Stimulated activated effector memory CD8-positive, alpha-beta T cell treated with anti-CD3 and anti-CD28 coated beads, Interleukin-12 subunit alpha, Interleukin-12 subunit beta, amount 100 ng/mL, for 72 hours (primary cell): ENCODE measurements at places on chromosomes 2 and 18.

GRCh38 chr2:127133793-127134192, 26.8 kb upstream of the BIN1 start:
- DNase-seq, result no peak

DNA sequence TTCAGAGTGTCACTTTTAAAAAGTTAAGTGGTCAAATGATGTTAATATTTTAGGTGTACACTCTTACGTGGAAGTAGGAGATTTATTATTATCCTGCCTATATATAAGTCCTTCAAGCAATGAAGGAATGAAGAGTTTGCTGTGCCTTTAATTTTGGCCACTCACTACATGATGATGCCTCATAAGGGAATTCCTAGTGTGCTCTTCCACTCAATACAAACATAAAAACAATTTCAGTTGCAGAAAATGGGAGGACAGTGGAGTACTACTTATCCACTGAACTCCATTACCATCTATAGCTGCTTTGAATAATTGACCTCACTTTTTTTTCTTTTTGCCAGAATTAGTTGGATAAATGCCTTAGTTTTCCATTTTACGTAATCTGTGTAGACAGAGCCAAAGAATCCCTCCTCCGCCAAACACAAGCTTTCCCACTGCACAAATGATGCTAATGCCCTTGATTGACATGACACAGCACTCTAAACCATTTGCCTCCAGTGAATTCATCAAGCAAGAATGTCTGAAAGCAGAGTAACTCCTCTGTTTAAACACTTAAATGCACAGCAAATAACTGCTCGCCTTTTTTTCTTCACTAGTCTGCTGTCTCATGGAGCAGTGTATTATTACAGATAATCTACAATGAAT, 751.1 kb upstream of the FANCL start:
- DNase-seq, result no peak

DNA sequence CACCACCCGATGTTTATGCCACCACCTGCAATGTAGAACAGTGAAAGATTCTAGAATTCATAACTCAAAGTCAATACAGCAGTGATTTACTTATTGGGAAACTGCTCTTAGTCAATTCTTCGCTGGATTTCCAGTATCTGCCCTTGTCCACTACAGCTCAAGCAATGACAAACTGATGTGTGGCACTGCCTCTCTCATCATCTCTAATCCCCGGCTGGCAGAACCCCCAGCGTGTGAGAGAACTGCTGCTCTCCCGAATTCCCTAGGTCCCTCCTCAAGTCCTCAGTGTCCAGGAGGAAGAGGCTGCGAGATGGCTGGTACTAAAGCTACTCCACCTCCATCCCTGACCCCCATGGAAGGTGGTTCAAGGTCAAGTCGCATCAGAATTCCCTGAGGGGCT, 1.6 kb downstream of the TXNL4A start:
- no peak for DNase-seq

DNA sequence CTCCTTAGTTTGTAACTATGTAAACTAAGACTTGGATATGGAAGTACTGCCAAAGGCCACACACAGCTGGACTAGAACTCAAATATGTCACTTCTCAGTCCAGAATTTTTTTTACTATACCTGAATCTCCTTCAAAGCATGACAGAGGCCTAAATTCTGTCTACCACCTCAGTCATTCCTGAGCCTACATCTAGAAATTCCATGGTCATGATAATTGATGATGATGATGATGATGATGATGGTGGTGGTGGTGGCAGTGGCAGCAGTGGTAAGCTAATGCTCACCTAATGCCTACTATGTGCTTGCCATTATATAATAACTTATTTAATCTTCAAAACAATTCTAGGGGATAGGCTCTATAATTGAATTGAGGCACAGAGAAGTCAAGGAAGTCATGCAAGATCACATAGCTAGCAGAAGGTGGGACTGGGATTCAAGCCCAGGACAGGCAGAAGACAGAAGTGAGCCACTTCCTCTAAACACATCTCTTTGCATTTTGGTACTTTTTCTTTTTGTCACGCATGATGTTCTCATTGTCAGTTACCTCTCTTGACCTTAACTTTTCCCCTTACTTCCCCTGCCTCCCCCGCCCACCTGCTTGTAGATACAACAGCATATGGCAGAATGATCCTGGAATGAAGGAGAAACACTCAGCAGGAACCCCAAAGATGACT, 539.3 kb downstream of the TNS1 start:
- DNase-seq, result no peak

DNA sequence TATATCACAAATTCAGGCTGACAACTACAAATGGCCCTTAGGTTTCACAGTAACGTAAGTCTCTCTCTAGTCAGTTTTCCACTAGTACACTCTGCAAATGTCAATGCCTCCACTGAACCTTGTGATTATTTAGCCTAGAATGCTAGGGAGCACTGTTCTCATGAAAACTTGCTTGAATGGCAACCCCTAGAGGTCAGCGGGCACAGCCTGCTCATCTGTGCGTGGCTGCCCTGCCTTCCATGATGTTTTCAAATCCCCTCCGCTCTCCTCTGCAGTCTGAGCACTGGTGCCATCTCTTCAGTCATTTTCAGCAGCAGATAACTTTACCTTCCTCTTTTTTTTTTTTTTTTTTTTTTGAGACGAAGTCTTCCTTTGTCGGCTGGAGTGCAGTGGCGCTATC, 84.1 kb upstream of the GULP1 start:
- no peak for DNase-seq

- no peak for DNase-seq
These were observed 142.9 kb upstream of the HDAC4 start for GRCh38 chr2:239543702-239544101.

- DNase-seq, result no peak
These were observed 18.1 kb upstream of the DYNC1I2 start for GRCh38 chr2:171669121-171669520.

- DNase-seq, result no peak
These were observed 283.0 kb downstream of the RND3 start for GRCh38 chr2:150204451-150204850.

DNA sequence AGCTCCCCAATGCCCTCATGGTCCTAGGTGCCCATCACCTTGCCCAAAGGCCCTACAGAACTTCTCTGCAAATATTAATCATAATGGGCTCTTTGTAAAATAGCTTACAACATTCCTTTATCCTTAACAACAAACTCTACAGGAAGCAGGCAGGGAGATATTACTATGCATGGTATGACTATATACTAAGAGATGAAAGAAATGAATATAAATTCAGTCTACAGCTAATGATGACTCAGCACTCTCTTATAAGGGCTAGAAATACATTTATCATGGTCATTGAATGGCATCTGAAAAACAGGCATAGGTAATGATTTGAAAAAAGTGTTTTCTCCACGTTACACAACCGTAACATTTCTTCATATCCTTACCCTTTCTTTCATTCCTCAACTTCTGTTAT, 254.8 kb upstream of the DSEL start:
- DNase-seq, result no peak

DNA sequence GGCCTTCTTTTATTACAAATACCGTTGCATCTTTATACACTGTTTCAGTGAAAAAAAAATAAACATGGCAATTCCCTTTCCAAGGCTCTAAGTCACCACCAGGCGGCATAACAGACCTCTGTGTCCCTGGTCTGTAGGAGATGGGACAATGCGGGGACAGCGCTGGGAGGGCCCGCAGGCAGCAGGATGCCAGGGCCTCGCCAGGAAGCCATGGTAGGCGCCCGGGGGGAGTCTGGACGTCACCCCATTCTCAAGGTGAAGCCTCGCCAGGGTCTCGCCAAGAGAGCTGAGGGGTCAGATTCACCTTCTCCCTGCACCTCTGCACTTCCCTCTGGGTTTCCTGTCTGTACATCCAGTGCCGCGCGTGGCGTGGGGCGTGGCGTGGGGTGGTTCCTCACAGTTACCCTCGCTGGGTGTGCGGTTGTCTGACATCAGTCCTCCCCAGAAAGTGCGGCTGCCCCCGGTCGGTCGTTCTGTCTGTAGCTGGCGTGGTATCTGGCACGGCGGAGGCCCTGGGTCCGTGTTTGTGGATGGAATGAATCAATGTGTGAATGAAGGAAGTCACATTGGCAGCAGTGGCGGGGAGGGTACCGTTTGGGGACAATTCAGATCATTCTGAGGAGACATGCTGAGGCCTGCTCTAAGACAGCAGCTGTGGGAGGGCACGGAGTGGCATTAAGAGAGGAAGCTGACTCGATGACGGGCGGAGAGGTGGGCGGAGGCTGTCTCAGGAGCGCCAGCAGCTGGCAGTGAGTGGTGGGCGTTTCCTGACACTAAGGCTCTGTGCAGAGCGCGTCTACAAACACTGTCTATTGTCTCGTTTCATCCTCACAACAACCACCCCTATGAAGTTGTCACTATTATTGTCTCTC, 46.0 kb downstream of the LRRFIP1 start:
- DNase-seq, result peak; percentile 61

GRCh38 chr2:218009765-218010139, 7.0 kb upstream of the TNS1 start:
- no peak for DNase-seq

DNA sequence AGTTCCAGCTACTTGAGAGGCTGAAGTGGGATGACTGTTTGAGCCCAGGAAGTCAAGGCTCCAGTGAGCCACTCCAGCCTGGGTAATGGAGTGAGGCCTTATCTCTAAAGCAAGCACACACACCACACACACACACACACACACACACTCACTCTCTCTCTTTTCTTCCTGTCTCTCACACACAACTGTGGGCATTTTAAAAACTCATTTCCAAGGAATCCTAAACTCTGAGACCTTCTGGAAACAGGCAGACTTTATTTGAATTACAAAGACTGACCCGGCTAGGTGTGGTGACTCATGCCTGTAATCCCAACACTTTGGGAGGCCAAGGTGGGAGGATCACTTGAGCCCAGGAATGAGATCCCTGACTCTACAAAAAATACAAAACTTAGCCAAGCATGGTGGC, 21.3 kb downstream of the WDSUB1 start:
- no peak for DNase-seq

- DNase-seq, result no peak
These were observed 96.3 kb upstream of the STON1 start for GRCh38 chr2:48433682-48434081.

DNA sequence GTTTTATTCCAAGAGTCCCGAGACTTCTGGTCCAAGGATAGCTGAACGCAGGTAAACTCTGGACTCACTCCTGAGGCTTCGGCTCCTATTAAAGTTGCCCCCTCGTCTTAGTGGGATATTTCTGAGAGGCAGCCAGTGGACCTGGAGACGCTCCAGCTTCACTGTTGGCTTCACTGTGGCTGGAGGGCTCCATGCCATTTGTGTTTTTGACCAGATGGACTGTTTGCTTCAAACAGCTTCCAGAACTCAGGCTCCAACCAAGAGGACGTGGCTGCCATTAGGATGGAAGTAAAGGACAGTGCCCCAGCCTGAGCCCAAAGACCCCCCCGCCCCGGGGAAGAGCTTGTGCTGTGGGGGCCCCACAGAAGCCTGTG, 94.4 kb upstream of the LDAH start:
- DNase-seq, result no peak

- peak; percentile 21 for DNase-seq
These were observed 14.3 kb downstream of the IMPA2 start for GRCh38 chr18:11995445-11996189.

GRCh38 chr2:208266936-208267335, 881 bp downstream of the PIKFYVE start:
- no peak for DNase-seq

DNA sequence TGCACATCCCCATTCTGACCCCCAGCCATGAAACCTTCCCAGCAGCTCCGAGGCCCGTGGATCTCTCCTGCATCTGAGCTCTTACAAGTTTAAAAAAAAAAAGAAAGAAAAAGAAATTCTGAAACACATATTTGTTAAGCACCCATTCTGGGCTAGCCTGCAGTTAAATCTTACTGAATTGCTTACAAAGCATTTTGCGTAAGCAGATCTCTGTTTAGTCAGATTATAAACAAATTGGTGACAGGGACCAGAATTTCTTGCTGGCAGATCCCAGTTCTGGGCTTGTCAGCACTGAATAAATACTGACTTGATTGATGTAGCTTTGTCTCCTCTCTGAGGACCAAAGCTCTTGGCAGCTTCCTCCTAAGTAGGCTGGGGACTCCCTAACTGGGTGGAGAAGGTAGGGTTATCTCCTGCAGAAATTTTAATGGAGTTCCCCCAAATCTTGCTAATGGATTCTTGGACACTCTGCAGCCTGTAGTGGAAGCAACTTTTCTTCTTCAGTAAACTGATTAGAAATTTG, 160.9 kb downstream of the MIB1 start:
- no peak for DNase-seq
